GM13976 (cell line): ENCODE measurements at places on chromosomes 7 and 10.

DNA sequence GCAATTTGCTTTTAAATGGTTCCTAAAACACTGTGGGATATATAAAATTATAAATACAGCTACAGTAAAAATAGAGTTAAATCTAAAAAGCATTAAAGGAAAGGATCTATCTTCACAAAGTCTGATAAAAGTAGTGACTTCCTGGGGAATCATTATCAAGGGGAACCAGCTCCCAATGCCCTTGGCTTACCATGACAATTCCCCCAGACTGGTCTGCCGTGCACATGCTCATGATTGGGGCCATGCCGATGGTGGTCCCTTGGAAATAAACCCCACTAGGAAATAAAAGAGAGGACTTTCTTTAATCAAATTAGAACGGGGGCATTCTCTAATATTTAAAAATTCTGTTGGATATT, 201.8 kb downstream of the FANK1 start:
- no peak for DNase-seq

- DNase-seq, result no peak
Observed at GRCh38 chr10:6953271-6953801, 373.3 kb upstream of the PRKCQ start.

DNA sequence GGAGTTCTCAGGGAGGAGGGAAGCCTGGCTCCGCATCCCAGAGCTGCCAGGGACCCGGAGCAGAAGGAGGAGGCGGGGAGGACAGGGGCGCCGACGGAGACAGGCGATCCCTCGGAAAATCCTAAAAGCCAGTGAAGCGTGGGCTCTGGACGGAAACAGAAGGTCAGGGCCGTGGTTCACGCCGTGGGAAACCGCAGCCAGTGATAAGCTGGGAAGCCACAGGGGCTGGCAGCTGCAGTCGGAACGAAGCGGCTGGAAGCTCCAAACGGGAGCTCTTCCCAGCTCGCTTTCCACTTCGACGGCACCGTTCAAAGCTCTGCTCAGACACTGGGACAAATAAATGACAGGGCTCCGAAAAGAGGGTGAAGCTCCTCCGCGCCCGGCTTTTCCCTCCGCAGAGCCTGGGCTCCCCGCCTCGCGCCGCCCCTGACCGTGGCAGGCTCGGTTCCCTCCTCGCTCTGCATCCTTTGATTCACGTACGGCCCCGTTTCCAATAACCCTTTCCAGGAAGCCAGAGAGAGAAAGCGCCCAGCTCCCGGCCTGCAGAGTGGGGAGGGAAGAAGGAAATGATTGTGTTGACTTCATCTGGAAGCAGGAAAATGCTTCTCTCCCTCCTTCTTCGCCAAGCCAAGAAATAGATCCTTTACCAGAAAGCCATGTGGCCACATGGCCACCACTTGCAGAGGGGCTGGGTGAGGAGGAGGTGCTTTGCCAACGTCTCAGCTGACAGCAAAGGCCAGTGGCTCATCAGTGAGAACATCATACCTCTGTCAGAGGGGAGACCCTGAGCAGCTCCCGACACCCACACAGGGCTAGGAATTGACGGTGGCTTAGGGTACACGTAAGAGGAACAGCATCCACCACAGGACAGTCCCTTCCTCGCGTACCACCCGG, 57.4 kb downstream of the ADRB1 start:
- DNase-seq, result peak; percentile 53

GRCh38 chr7:37356911-37357636, 91.6 kb downstream of the ELMO1 start:
- DNase-seq, result no peak

- no peak for DNase-seq
Observed at GRCh38 chr7:143892527-143893300, 9.3 kb downstream of the TCAF1 start.

GRCh38 chr7:1538544-1539180, 8.2 kb downstream of the MAFK start:
- DNase-seq, result no peak

DNA sequence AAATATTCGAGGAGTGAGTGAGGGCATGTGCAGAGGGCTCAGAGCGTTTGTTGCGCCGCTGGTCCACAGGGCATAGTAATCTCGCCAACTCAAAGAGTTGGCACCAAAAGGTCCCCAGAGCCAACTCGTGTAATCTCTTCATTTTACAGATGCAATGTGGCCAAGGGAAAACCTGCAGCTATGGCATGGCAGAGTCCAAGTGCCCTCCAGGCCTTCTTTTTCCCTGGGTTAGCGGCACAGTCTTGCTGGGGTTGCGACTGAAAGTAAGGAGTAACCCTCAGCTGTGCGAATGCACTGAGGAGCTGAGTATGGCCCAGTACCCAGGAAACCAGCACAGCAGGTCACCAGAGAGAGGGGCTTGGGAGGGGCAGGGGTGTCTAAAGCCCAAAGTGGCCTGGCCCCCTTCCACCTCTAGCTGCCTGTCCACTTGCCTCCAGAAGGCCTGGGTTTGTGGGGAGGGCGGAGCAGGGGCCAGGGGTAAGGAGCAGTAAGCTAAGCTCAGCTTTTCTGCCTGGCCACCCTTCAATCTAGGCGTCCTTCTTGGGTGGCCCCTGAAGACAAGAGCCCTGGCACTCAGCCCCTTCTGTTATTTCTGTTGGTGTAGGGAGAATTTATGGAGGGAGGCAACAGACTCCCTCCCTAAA, 3.3 kb upstream of the GAD2 start:
- no peak for DNase-seq

- DNase-seq, result no peak
Observed at GRCh38 chr7:42269161-42269560, 32.2 kb upstream of the GLI3 start.

- no peak for DNase-seq
Observed at GRCh38 chr10:103367379-103367781, 396 bp upstream of the TAF5 start.

- no peak for DNase-seq
Observed at GRCh38 chr10:10701084-10701611, 316.5 kb upstream of the CELF2 start.

DNA sequence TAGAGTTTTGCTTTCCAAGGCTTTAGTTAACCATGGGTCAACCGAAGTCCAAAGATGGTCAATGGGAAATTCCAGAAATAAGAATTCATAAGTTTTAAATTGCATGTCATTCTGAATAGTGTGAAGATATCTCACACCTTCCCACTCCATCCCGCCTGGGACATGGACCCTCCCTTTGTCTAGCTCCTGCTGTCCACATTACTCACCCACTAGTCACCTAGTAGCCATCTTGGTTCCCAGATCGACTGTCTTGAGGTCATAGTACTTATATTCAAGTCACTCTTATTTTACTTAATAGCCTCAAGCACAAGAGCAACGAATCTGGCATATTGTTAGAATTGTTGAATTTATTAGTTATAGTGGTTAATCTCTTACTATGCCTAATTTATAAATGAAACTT, 366.6 kb downstream of the PRPF18 start:
- DNase-seq, result no peak
